Inflammatory macrophage (primary cell): ENCODE measurements at places on chromosomes 16 and 17.

GRCh38 chr16:67326115-67326471 lies 448 bp downstream of the KCTD19 start:
- DNase-seq = no peak

DNA sequence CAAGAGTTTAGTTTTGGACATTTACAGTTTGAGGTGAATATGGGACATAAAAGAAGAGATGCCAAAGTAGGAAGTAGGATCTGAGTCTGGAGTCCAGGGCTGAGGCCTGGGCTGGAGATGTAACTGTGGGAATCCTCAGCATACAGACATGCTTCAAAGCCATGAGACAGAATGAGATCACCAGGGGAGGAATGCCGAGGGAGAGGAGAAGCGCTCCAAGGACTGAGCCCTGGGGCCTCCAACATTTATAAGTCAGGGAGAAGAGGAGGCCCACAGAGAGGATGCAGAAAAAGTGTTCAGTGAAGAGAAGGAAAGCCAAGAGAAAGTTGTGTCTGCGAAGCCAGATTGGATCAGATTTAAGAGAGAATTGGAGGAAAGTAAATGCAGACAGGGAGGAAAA lies 277.5 kb upstream of the MYOCD start:
- no peak for DNase-seq

DNA sequence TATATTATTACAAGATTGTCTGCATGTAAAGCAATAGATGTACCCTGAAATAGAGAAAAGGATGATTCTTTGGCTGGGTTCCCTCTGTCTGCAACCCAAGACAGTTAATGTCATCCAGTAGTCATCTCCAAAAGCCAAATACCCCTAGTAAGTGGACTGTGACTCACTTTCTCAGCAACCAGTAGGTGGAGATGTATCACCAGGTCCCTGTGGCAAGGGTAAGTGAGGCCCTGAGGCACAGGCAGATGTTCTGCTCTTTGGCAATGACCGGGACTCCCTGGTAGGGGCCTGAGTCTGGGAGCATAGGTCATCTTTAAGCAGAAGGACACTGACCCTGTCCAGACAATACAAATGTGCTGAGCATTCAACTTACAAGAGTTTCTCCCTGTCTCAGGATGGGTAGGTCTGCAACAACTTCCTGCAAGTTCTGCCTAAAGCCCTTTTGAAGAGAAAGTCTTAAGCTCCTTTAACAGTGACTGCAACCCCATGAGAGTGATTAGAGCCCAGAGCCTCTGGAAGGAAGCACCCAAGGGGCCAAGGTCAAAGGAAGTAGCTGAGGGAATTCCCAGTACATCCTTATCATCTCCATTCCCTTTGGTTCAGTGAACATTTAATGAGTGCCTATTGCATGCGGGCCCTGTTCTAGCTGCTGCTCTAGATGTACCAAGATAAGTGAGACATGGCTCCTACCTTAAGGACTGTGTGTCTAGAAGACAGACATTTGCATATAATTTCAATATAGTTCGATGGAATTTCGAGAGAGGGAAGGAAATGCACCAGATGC lies 31.9 kb downstream of the PMP22 start:
- peak; percentile 70 for DNase-seq

- DNase-seq = peak; percentile 45
These were observed 23.4 kb upstream of the SREBF1 start for GRCh38 chr17:17859909-17860765.

DNA sequence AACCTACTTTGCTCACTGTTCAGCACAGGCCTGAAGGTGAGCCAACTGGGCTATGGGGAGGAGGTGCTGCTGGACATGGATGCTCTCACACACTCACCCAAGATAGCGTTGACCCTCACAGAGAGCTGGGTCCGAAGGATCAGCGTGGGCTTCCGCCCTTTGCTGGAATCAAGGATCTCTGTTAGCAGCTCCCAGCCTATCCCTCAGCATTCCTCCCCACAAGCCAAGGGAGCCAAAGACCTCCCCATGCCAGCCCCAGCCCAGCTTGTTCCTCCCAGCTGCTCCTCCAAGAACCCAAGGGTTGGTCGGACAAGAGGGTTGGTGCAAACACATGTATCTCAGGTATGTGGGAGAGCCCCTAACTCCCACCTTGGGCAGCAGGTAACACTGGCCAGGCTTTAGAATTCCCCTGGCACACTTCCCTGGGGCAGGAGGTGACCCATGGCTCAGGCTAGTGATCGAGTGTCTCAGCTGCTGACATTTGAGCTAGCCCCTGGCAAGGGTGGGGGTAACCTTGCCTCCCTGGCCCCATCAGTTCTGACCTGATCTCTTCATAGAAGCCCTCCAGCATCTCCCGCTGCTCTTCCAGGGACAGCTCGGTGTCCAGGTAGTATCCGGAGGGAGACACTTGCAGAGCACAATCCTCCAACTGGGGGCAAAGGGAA lies 8.3 kb downstream of the FHOD1 start:
- no peak for DNase-seq

GRCh38 chr17:67258821-67259468 lies 13.9 kb upstream of the HELZ start:
- DNase-seq = peak; percentile 70

DNA sequence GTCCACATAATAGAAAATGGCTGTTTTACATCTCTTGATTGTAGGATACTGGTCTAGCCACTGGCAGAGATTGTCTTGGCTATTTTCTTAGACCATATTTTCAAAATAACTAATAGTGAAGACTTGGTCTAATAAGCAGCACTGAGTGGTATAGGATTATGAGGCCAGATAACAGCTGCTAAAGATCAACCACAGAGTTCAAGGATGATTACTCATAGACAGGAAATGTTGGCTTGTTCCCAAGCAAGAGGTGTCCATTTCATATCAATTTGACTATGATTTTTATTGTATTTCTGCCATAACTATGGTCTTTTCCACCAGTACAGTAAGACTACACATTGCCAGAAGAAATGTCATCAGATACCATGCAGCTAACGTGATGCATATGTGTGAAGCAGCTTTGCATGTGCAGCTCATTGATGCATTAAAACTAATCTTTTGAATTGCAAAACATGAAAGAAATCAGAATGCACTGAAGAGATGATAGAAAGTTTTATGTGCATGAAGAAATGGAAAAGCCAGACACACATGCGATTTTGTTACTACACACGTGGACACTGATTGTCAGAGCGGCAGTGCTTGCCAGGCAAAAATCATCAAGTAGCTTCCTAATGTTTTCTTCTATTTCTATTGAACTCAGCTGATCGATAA lies 693.3 kb downstream of the CDH11 start:
- DNase-seq = no peak

DNA sequence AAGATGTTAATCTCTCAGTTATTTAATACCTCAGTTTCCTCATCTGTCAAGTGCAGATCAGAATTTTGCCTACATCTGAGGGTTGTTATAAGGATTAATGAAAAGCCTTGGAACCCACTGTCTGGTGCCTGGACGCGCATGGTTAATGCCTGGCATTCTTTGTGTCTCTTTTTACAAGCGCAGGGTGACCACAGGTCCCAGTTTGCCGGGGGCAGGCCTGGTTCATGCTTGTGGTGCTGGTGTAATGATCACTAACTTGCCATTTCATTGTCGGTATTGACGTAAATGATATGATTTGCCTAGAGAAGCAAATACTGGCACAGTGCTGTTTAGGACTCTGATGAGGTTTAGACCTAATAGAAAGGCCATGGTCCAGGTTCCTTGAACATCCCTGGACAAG lies 23.1 kb downstream of the MRC2 start:
- no peak for DNase-seq

GRCh38 chr17:31062346-31062745 lies 32.4 kb upstream of the NF1 start:
- peak; percentile 28 for DNase-seq

DNA sequence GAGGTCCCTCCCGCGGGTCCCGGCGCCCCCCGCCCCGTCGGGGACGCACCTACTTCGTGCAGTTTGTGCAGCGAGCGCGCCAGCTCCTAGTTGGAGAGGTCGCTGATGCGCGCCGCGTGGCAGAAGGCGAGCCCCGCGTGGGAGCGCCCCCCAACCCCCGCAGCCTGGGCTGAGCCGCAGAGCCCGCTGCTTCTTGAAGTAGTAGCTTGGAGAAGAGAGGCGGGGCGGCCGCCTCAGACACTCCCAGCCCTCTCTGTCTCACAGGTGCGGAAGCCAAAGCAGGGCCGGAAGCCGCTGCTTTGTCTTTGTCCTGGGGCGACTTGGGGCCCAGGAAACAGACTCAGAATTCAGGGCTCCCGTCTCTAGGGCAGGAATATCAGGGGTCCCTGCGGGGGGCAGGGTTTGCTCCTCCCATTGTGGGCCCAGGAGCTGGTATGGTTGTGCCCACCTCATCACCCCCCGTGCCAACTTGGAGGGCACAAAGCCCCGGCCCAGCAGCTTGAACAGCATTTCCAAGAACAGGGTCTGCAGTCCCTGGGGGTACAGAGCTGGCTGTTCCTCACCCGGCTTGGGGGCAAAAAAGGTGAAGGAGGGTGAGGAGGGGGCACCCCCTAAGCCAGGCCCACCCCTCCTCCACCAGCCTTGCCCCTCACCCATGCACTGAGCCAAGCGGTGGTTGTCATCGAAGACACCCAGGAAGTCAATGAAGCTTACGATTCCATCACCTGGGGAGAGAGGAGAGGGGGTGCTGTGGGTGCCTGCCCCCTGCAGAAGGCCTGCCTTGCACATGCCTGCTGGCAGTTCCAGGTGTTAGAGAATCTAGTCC lies 13.5 kb downstream of the SPATA32 start:
- no peak for DNase-seq

- no peak for DNase-seq
These were observed 3.2 kb downstream of the CBX4 start for GRCh38 chr17:79835953-79836509.

DNA sequence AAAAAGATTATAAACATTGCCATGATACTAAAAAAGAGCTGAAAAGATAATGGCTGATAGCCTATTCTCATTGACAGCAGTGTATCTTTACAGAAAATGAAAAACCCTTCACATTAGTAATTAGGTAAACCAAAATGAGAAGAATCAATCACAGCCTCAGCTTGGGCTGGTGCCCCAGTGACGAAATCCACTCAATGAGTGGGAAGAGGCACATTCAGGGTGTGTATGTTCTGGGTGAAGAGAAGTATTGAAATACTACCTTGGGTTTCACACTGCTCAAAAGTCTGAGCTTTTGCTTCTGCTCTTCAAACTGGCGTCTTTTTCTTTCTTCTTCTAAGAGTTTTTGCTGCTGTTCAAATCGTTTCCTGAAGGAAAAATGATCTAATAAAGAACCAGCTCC lies 24.2 kb downstream of the SYNRG start:
- no peak for DNase-seq

DNA sequence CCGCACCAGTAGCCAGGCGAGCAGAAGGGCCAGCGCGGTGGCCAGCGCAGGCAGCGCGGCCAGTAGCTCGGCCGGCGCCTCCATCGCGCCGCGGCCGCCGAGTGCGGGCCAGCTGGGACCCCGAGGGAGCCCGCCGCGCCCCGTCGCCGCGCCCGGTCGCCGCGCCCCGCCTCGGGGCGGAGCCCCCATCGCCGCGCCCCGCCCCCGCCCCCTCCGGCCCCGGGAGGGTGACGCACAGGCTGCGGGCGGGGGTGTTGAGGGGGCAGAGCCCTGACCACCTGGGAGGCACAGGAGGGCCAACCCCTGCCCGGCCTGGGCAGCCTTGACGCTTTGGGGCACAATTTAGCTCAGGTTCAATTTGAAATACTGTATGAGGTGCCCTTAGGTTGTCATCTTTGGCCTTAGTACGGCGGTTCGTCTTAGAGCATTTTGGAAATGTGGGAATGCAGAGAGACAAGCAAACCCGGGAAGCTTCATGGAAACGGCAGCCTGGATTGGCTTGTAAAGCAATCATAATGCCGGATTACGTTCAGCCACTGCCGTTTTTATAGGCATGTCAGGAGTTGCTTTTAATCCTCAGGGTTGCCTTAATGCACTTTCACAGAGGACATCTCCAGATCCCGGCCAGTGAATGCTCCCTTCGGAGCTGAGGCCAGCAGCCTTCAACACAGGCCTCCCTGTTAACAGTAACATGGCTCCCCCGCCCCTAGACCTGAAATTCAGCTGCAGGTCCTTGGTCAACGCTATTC lies at the start of gene MXRA7:
TSS of gene MXRA7 (minus strand) at position 103 of the 749 bp plus-strand sequence. CDS start at position 84, 19 bp downstream.
- DNase-seq = peak; percentile 29
